Activated naive CD4-positive, alpha-beta T cell treated with anti-CD3 and anti-CD28 coated beads, Interleukin-2, amount 50 U/mL, for 16 hours (primary cell): ENCODE measurements at places on chromosomes 16 and 17.

DNA sequence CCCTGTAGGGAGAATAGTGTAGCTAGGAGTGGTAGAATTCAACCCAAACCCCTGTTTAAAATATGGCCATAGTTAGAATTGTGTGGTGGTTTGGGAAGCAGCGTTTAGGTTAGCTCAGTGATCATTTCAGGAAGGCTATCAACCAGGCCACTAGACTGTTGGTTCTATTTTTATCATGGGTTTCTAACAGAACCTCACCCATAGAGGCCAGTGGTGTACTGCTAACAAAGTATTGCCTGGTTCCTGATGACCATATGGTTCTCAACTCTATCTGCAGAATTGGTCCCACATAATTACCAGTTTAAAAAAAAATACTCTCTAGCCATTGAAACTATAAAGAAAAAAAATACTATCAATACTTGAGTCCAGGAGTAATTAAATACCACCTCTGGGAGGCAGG lies 70.5 kb upstream of the RASL10B start:
- no peak for DNase-seq

DNA sequence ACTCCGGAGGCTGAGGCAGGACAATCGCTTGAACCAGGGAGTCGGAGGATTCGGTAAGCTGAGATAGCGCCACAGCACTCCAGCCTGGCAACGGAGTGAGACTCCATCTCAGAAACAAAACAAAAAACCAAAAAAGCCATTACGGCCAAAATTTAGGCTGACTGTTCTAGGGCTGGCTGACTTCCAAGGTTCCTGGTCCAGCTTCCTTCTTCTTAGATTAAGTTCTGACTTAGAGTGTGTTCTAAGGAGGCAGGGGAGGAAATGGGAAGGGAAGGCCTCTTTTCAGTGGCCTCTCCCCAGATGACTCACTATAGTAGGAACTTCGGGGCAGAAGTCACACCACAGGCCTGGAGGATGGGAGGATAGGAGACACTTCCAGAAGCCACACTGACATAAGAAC lies 27.7 kb upstream of the CLEC18B start:
- DNase-seq, result no peak

DNA sequence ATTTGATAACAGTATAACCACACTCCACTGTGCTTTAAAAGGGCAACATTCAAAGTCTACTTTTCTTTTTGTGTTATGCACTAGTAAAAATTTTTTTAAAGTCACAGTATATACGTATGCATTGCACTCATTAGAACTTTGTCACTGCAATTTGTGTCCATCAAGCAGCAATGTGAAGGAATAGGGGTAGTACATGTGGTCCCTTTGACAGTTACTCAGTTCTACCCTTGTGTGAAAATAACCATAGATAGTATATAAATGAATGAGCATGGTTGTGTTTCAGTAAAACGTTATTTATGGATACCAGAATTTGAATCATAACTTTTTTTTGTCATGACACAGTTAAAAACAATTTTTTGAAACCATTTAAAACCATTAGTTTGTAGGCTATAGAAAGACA lies 30.7 kb downstream of the NFATC3 start:
- no peak for DNase-seq

DNA sequence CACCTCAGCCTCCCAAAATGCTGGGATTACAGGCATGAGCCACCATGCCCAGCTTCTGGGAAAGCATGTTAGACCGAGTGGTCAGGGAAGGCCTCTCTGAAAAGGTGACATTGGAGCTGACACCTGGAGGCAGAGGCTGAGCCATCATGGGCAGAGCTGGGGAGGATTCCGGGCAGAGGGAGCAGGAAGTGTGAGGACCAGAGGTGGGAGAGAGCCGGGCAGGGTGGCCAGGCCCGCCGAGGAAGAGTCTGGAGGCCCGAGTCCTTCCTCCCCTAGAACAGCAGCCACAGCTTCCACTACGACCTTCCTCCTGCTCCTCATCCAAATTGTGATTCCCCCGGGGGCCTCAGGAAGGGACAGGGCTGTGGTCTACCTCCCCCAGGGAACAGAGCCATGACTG lies 74.7 kb downstream of the COG7 start:
- no peak for DNase-seq

- DNase-seq, result no peak
These were observed 29.4 kb downstream of the B9D1 start for GRCh38 chr17:19333132-19333440.

DNA sequence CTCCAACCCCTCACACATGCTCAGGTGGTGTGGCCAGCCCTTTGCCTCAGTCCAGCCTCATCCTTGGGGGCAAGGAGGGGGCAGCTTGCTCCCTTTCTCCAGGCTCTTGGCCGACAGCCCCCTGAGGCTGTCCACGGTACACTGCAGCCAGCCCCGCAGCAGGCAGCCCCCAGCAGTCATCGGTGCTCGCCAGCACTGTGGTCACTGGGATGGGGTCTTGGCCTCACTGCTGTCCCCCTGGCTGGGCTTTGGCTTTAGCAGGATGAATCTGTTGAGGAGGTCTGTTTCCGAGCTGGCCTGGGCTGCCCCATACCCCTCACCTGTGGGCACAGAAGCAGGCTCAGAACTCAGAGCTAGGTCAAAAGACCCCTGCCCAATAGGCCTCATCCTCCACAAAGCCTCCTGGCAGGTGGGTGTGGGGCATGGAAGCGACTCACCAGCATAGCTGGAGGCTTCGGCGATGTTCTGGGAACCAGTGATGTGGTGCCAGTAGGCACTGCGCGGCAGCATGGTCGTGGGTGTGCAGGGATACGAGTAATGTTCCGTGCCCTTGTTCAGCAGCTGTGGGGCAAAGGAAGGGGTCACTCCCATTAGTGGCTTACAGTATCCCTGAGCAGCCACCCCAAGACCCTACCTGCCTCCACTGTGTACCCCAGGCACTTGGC lies 10.8 kb downstream of the POLR2C start:
- DNase-seq, result no peak

DNA sequence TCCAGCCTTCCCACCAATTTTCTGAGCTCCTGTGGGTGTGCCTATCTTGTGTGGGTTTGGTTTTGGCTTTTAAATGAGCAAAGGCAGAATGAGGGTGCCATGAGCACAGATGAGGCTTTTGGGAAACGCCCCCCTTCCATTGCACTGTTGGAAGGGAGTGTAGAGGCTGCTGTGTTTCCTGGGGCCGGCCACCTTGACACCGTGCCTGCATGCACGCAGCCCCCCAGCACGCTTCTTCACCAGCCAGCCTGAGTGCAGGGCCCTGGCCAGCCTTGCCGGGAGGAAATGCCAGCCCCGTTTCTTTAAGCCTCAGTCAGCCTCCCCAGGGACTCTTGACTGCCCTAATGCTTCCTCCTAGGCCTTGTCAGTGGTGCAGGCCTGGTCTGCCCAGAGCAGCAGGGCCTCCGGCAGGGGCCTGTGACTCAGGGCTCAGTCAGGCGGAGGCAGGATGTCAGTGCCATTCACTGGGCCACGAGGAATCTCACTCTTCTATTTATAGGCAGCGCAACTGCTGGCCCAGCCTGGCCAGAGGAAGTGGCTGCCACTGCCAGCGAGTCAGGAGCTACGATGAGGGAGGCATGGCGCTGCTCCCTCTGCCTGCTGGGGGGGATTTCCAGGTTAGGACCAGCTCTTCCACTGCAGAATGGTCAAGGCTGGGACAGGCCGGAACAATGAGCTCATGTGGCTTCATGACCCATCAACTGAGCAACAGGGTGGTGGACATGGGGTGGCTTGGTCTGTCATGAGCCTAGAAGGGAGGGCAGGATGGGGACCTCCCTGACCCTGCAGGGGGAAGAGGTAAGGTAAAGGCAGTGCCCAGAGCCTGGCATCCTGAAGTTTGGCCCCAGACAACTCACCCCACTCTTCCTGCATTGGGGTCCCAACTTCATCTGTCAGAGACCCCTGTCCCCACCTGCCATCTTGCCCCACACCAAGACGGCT lies 205.2 kb downstream of the RAB11FIP4 start:
- DNase-seq, result no peak

- DNase-seq, result no peak
These were observed 14.2 kb upstream of the MSI2 start for GRCh38 chr17:57242148-57242547.

- no peak for DNase-seq
These were observed 38.4 kb downstream of the PSMD12 start for GRCh38 chr17:67328026-67328425.

- no peak for DNase-seq
These were observed 22.4 kb downstream of the CDRT15 start for GRCh38 chr17:14214271-14214670.

DNA sequence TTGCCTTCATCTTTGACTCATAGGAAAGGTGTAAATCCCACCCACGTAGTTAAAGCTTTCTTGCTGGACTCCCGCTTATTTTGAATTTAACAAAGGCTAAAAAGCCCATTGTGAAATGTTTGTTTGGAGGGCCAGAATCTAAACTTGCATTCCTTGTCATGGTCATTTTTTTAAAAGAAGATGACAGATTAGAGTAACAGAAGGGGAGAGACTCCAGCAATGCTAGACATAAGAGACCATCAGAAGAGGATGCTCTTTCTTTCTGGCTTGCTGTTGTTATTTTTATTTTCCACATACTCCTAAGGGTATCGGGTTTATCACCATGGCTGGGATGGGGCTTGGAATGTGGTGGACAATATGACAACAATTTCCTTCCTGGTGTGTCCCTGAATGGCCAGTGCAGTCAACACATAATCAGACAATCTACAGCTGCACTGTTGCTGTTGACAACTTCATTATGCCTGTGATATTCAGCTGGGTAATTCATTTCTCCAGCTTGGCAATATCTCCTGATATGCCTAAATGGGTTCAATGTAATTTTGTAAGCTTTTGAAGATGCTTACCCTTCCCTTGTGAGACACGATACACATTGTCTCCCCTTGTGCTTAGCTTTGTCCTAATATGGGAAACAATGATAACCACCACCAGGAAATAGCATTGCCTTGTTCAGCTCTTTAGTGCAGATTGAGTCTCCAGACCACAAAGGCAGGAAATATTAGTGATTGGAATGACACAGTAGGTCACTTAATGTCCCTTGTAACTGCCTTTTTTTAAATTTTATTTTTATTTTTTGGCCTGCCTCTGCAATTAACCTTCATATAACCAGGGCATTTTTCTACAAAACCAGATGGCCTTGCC lies 164.3 kb downstream of the ANKFN1 start:
- DNase-seq, result no peak

- DNase-seq, result no peak
These were observed 157.4 kb downstream of the PRKCA start for GRCh38 chr17:66459811-66460270.

GRCh38 chr17:34916120-34916519 lies 45.1 kb downstream of the CCT6B start:
- no peak for DNase-seq

GRCh38 chr16:81657781-81658180 lies 121.3 kb upstream of the PLCG2 start:
- no peak for DNase-seq

DNA sequence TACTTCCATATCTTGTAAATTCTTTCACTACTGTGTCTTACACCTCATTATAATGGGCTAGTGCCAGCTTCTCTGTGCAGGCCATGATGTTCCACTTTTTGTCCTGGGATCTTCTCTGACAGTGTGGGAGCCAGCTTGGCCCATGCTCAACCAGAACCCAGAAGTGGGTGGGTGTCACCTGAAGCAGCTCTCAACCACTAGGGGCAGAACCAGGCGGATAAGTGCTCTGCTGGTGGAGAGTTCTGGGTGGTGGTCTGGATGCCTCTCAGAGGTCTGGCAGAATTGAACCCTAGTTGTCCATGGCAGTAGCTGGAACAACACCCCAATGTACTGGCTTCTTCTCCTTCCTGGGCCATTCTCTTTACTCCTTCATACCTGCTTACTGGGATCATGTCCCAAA lies 254.1 kb upstream of the N4BP1 start:
- DNase-seq, result no peak
